Cardiac muscle cell (in vitro differentiated cells and primary cell): ENCODE measurements at places on chromosomes 4 and X. TPM values are rescaled to one million over a fixed set of nuclear protein-coding genes. Genes with fewer than 3 reads are reported as not detected.

Gene SEC24D
- total RNA-seq = 23.9 and 59.2 TPM in 2 replicates

GRCh38 chr4:156970501-156971164 lies 966 bp downstream of the PDGFC start:
- DNase-seq = peak; percentile 79

Gene WDFY3
- total RNA-seq = 37.3 and 59.0 TPM in 2 replicates

DNA sequence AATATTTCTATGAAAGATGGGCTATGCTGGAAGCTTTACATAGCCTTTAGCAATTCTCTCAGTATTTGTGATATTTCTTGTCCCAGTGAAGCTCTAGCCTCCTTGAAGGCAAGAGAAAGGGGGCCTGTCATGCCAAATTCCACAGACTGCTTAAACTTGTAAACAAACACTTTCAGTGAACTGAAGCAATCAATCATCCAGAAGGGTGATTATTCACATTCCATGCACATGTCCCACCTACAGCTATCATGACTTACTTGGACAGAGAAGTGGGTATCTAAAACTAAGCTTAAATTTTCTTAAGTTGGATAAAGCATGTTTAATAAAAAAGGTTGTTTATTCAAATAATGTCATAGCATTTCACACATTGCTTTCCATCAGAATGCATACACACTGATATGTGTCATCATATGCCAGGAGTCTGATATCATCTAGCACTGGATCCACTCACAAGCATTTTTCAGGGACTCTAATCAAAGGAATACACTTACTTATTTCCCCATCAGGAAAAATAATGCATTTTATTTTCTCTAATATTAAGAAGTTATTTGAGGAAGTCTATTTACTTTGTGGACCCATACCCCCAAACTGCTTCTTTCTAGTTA lies 1.2 kb upstream of the FSTL5 start:
- peak; percentile 7 for DNase-seq

Gene TRAM1L1
- 3.1 and 3.2 TPM in 2 replicates for total RNA-seq

- DNase-seq = no peak
Measured at GRCh38 chr4:20805716-20806115, 105.5 kb downstream of the PACRGL start.

DNA sequence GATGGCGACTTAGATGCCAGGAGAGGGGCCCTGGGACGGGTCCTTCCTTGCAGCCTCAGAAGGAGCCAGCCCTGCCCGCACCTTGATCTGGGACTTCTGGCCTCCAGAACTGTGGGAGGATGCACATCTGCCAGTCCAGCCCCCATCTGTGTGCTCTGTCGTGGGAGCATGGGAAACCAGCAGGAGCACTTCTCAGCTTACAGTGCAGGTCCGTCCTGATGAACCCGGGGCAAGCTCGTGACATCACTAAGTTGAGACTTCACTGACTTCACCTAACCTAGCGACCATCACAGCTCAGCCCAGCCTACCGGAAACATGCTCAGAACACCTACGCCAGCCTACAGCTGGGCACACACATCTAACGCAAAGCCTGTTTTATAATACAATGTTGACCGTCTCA lies 38.1 kb downstream of the ABLIM2 start:
- no peak for DNase-seq

DNA sequence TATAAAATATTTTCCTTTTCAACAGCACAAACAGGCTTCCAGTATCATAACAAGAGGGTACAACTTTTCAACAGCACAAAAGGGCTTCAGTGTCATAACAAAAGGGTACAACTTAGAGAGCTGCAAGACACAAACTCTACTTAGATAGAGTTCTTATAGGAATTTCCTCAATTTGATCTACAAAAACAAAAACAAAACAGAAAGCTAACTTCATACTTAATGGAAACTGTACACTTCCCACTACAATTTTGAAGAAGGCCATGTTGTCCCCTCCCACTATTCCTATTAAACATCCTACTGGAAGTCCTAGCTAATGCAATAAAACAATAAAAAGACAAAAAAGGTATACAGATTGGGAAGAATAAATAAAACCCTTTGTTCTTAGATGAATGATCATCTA lies 96.7 kb downstream of the CENPC start:
- no peak for DNase-seq

- DNase-seq = peak; percentile 25
Measured at GRCh38 chr4:99754756-99755155, 61.9 kb upstream of the DAPP1 start.

GRCh38 chr4:104382961-104383360 lies 111.7 kb downstream of the CXXC4 start:
- DNase-seq = no peak

GRCh38 chr4:2647403-2648158 lies 108.6 kb downstream of the TNIP2 start:
- no peak for DNase-seq

Gene PF4V1
- total RNA-seq = not detected in 2 replicates

DNA sequence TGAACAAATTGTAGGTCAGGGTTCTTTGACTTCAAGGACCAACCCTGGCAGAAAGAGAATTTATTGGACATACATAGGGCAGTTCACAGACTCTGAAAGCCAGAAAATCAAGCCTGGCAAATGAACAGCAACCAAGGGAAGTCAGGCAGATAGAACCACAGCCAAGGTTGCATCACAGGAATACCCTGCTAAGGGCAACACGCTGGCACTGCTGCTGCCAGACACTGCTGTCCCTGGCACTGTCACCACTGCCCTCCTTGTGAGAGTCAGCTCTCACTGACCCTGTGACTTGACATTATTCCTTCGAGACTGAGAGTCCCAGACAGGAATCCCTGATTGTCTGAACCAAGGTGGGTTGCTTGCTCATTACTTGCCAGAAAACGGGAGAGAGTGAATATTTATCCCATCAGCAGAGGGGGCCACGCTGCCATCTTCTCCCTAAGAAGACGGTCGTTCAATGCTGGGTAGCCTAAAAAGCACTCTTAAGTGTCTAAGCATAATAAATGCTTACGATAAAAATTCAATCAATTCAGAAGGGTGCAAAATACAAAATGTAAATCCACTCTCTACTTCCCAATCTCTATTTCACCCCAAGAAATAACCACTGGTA lies 23.2 kb upstream of the PTTG2 start:
- no peak for DNase-seq

Gene ADH1B
- not detected in 2 replicates for total RNA-seq

Gene MAGEC3
- total RNA-seq = not detected in 2 replicates

- no peak for DNase-seq
Measured at GRCh38 chr4:159983082-159983481, 880.2 kb downstream of the RAPGEF2 start.

GRCh38 chr4:139933541-139933940 lies 220.4 kb downstream of the MAML3 start:
- DNase-seq = no peak

Gene IL15
- total RNA-seq = not detected in 2 replicates

Gene NIPAL1
- 3.6 and 8.5 TPM in 2 replicates for total RNA-seq

Gene SLAIN2
- total RNA-seq = 22.4 and 92.5 TPM in 2 replicates

DNA sequence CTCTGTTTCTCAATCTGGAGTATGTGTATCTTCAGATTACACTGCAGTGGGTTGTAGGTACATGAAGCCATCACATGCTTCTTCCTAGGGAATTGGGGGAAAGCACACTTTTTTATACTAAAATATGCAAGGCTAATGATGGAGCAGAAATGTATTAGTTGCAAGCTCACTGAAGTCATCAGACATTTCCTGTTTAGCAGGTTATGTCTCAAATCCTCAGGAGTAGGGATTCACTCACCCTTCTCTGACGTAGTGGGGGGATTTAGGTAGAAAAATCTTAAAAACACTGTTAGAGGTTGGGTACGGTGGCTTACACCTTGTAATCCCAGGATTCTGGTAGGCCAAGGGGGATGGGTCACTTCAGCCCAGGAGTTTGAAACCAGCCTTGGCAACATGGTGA lies 128.4 kb upstream of the GPC4 start:
- no peak for DNase-seq
